ENCODE measurements at places on chromosomes 3 and 15. TPM values are rescaled to one million over a fixed set of nuclear protein-coding genes. Genes with fewer than 3 reads are reported as not detected.
A peak's percentile ranks its signal among the peaks of the same experiment; 100 is the strongest.

- H3K27ac ChIP-seq: no peak overlapping the region
- no peak overlapping the region for H3K4me3 ChIP-seq
- no peaks in the 10 kb centered on the region for H3K4me1 ChIP-seq
- H3K27me3 ChIP-seq: no peaks in the 10 kb centered on the region
- no peaks in the 10 kb centered on the region for H3K36me3 ChIP-seq
Measured at GRCh38 chr3:143901105-143901504, 52.8 kb upstream of the SLC9A9 start.

- no peak overlapping the region for H3K27ac ChIP-seq
- H3K4me1 ChIP-seq: peaks cover 11% of the 10 kb centered on the region
- no peak overlapping the region for H3K4me3 ChIP-seq
Measured at GRCh38 chr15:70199540-70200410, 102.1 kb upstream of the TLE3 start.

DNA sequence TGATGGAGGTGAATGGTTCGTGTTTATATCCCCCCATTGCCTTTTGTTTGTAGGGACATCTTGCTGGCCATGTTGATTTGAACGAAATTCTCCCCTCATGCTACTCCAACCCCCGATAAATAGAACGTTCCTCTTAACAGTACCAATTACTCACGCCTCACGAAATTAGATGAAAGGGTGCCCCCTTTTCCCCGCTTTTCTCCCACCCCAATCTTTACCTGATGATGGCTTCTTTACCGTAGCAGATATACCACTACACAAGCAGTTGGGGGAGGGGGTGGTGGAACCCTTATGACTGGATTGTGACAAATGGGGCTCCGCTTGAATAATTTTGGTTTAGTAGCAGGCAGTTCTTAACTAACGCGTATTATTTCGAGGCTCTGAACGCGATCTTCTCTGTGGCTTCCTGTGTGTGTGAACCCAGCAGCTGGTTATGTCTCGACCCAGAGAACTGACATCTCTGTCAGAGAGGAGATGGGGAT, 1.1 kb downstream of the PIAS1 start:
- H3K4me3 ChIP-seq: peak overlapping the region; percentile 88
- no peaks in the 10 kb centered on the region for H3K36me3 ChIP-seq
- H3K4me1 ChIP-seq: no peaks in the 10 kb centered on the region
- DNase-seq: peak; percentile 30

DNA sequence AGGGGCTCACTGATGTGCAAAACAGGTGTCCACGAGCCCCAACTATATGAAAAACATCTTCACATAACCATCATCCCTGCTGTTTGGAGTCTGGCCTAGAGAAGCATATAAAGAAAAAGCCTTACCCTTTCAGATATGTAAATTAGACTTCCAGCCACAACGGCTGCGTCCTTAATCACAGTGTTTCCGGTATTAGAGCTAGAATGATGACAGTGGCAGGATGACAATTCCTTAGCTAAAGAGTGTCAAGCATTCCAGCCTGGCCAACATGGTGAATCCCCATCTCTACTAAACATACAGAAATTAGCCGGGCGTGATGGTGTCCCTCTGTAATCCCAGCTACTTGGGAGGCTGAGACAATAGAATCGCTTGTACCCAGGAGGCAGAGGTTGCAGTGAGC, 19.5 kb upstream of the SAMD7 start:
- no peak for DNase-seq
- H3K4me3 ChIP-seq: no peak overlapping the region
- no peaks in the 10 kb centered on the region for H3K36me3 ChIP-seq

The PPM1M gene
- total RNA-seq: 5.7 TPM

The CRYGS gene
- total RNA-seq: 2.2 TPM

The HEXA gene
- 57.6 TPM for total RNA-seq

All from transverse colon (tissue), 4 donors.